Stimulated activated CD8-positive, alpha-beta memory T cell treated with anti-CD3 and anti-CD28 coated beads, Interleukin-7, amount 100 ng/mL, for 48 hours (primary cell): ENCODE measurements at places on chromosomes 2 and 18.

DNA sequence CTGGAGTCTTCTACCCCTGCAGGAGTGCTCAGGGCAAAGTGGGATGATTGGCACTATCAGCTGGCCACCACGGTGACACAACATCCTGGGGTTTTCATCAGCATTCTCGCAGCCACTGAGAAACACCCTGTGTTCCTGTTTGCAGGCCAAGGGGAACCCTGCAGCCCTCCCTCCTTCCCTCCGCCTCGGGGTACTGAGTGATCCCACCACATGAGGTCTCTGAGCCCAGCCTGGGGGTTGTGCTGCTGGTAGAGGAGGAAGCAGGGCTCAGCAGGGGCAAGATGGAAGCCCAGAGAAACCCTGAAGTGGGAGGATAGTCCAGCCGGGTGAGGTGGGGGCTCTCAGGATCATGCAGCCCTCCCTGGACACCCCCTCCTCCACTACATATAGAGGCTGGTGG, at the start of gene OXER1:
Gene OXER1 (minus strand): TSS at position 40 of the 400 bp plus-strand sequence. CDS start 73 bp downstream, outside the sequence.
- no peak for DNase-seq

DNA sequence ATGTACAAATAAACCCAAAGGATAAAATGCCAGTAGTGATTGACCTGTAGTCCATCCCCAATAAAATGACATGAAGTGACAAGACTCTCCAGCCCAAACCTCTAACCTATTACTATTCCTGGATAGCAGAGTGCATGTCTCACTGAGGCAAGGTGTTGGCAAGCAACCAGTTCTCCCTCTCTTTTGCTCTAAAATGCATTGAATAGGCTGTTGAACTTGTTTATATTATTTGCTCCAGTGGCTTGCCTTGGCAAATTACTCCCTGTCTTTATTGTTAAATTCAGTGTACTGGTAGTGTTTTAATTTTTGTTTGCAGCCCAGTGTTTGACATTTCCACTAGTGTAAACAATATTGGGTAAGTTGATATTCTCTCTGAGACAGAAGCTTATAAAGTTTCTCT, 70.5 kb downstream of the CSRNP3 start:
- no peak for DNase-seq

- no peak for DNase-seq
Observed at GRCh38 chr18:11035814-11036495, 113.4 kb downstream of the PIEZO2 start.

- no peak for DNase-seq
Observed at GRCh38 chr18:55289048-55289447, 298.9 kb downstream of the TCF4 start.

DNA sequence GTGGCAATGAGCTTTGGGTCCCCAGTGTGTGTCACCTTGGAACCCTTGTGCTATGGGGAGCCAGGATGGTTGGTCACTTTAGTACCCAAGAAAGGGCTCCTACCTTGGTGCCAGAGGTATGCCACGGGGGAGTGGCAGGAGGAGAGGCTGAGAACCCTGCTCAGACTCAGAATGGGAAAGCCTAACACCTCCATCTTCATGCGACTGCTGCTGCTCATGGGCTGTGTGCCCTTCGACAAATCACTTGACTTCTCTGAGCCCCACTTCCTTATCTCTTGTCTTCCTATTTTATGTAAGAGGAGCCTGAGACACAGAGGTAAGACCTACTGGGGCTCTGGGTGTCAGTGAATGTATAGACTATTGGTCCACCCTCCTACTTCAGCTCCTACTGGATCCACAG, 25.1 kb downstream of the EHD3 start:
- no peak for DNase-seq
